ENCODE measurements at places on chromosomes 13 and 19.
A peak's percentile ranks its signal among the peaks of the same experiment; 100 is the strongest.

- DNase-seq, result no peak
Measured at GRCh38 chr13:69423844-69424243, 683.8 kb upstream of the ATXN8OS start.

DNA sequence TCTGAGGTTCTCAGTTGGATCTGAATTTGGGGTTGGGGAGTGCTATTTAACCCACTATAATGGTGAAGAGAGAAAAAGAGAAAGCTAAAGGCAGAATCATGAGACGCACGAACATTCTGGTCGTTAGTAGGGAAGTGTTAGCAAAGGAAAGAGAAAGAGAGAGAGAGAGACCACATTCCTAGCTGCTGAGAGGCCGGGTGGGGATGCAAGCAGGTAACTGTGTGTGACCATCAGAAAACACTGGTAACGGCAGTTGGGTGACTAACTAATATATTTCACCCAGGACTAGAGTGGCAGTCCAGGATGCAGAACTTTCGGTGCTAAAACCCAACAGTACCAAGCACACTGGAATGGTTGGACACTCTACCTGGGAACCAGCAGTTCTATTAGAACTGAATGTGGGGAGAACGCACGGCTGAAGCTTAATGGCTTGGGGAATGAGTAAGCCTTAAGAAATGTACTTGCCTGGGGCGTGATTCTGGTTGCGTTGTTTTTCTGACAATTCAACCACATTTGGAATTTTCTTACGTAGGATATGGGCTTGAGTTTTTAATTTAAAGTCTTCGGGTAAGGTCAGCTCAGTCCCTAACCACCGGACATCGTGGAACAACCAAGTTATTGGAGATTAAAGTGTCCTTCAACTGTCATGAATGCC lies 130.2 kb downstream of the DNAJC15 start:
- peak; percentile 97 for DNase-seq

DNA sequence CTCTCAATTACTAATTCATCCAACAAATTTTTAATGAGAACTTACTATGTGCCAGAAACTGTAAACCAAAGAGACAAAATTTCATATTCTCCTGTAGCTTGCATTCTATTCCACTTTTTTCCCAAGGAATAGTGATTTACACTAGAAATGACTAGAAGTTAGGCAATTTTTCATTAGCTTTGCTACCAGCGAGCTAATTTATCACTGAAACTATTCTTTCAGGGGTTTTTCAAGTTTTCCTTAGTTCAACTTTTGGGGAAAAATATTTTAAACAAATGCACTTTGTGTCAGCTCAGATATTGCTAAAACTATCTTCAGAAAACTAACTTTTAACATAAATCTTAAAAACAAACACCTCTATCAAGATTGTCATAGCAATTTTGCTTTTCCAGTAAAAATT lies 5.4 kb downstream of the TNFRSF19 start:
- no peak for DNase-seq

DNA sequence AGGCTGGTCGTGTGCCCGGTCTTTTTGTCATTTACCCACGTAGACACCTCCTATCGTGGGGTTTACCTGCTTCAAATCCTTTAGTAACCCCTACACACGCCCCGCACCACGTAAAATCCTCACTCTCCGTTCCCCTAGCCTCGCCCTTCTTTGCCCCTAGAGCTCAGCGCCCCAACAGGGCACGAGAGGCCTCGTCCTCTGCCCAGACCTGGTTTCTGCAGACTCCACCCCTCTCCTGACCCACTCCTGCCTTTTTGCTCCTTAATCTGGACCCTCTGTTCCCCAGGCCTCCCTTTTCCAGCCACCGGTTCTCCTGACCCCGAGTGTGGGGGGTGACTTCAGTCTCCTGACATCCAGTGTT lies 412 bp downstream of the ZNF528 start:
- DNase-seq, result peak; percentile 21

- DNase-seq, result no peak
Measured at GRCh38 chr19:15042826-15043225, 6.5 kb upstream of the CASP14 start.

- DNase-seq, result peak; percentile 9
Measured at GRCh38 chr13:84136582-84136981, 254.3 kb upstream of the SLITRK1 start.

DNA sequence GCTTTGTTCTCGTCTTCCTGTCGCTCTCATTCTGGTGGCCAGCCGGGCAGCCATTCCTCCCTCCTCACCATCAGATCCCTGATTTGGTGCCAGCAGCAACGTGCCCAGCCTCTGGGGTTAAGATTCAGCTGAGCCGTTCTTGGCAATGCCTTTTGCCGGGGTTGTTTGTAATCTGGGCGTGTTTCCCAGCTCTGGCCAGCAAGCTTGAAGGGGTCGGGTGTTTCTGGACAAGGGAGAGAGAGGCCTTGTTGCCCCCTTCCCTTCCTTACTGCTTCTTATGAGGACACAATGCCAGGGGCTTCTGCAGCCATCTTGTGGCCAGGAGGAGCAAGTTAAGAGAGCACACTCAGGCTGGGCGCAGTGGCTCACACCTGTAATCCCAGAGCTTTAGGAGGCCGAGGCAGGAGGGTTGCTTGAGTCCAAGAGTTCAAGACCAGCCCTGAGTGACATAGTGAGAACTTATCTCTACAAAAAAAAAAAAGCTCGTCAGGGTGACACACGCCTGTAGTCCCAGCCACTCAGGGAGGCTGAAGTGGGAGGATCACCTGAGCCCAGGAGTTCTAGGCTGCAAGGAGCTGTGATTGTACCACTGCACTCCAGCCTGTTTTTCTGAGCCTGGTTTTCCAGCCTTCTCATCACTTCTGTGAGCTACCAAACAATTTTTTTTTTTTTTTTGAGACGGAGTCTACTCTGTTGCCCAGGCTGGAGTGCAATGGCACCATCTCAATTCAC lies 10.7 kb upstream of the CRTC1 start:
- DNase-seq, result no peak

- no peak for DNase-seq
Measured at GRCh38 chr19:10891405-10892086, 20.2 kb downstream of the CARM1 start.

DNA sequence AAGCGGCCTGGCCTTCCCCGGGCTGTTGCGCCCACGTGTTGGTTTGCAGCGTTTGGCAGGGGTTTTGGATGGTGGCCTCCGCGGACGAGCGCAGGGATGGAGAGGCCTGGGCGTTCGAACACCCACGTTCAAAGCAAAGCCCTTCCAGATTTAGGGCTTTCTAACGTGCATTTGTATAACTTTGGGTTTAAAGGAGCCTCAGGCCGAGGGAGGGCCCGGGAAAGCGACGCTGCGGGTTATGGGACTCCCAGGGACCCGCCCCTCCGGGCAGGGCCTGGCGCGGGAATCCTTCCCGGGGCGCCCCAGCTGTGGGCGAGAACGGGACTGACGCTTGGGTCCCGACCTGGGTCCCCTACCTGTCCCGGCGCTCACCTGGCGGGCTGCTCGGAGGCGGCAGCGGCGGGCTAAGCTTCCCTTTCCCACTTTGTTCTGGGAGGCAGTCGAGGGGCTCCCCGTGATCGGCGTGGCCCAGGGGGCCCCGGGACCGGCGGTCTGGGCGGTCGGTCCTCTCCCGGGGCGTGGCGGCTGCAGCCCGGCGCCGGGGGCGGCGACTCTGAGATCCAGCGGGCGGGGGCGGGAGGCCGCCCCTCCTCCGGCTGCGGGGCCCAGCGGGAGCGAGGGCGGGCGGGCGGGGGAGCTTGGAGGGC lies at the start of gene FBXO17:
FBXO17 (minus strand) TSS at position 529 of the 647 bp plus-strand sequence. CDS start 25,423 bp downstream, outside the sequence.
- peak; percentile 71 for DNase-seq

- no peak for DNase-seq
Measured at GRCh38 chr13:86201477-86201876, 402.3 kb upstream of the SLITRK6 start.

GRCh38 chr13:31105020-31105795 lies 56.5 kb downstream of the HSPH1 start:
- DNase-seq, result no peak

- DNase-seq, result no peak
Measured at GRCh38 chr13:57837801-57838200, 206.3 kb downstream of the PCDH17 start.

GRCh38 chr13:90362707-90363106 lies 984.8 kb upstream of the MIR17HG start:
- DNase-seq, result no peak

DNA sequence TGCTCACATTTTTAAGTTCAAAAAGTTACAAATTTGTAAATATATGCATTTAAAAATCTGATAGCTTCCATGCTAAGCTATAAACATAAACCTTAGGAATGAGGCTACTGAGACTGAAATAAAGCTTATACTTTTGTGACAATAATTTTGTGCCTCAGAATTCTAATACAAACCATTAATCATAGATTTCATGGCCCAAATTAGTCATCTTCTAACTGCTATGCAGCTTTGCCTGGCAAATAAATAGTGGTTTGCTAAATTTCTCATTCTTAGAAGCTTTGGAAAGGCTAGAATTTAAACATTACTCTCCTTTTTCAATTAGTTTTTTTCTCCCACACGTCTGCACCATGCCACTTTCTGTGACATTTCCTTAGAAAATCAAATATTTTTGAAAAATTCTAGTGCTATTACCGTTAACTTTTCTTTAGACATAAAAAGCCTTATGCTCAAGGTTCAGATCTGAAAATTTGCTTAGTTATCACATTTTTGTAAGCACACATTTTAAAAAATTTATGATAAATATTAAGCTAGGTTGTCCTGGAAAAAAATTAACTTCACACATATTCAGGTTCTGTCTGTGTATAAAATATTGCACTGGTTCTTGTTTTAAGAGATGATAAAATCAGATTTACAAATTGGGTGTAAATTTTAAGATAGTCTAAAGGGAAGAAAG lies 46.9 kb downstream of the FNDC3A start:
- peak; percentile 53 for DNase-seq

- no peak for DNase-seq
Measured at GRCh38 chr19:13707915-13708314, 56.4 kb upstream of the MRI1 start.

Measured in EL (cell line).